ENCODE measurements at places on chromosomes 7 and 10. TPM values are rescaled to one million over a fixed set of nuclear protein-coding genes. Genes with fewer than 3 reads are reported as not detected.
A peak's percentile ranks its signal among the peaks of the same experiment; 100 is the strongest.

DNA sequence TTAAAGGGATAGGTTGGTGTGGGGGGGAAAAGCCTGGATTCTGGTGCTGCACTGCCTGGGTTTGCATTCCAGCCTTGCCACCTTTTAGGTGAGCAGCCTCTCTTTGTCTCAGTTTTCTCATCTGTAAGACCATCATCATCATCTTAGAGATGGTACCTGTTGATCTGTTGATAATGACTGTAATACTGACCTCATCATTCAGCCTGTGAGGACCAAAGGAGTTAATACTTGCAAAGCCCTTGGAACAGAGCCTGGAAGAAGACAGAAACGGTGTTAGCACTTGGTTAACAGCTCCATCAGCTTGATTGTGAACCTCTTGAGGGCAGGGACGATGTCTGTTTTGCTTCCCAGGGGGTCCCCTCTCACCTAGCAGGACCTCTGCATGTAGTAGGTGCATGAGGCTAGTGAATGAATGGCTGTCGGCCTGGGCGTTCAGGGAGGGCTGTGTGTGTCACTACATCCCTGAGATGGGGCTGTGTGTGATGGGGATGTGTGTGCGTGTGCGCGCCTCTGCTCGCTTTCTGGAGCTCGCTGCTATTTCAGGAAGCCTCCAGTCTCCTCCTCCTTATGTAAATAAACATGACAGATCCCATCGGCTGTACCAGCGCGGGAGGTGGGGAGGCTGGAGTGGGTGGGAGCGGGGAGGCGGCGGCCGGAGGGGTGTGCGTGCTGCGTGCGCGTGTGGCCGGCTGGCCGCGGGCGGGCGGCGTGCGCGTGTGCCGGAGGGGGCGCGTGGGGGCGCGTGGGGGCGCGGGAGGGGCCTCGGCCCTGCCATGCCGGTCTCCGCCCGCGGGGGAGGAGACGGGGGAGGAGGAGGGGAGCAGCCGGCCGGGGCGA is 61.2 kb downstream of the NEURL1 start:
- peaks cover 3% of the 10 kb centered on the region for H3K4me1 ChIP-seq
- no peak overlapping the region for H3K27ac ChIP-seq
- DNase-seq, result no peak

- peak overlapping the region; percentile 90 for H3K27ac ChIP-seq
- peaks cover 13% of the 10 kb centered on the region for H3K27me3 ChIP-seq
- no peak for DNase-seq
- no peaks in the 10 kb centered on the region for H3K36me3 ChIP-seq
- peaks cover 30% of the 10 kb centered on the region for H3K4me1 ChIP-seq
Observed at GRCh38 chr10:80133206-80133605, 676 bp downstream of the PLAC9 start.

GRCh38 chr7:72494807-72495206 is 82.7 kb upstream of the CALN1 start:
- no peaks in the 10 kb centered on the region for H3K4me1 ChIP-seq
- peaks cover 2% of the 10 kb centered on the region for H3K36me3 ChIP-seq
- no peak overlapping the region for H3K27ac ChIP-seq
- H3K4me3 ChIP-seq, result no peak overlapping the region
- peaks cover 35% of the 10 kb centered on the region for H3K27me3 ChIP-seq

Gene CLEC5A
- not detected for total RNA-seq

DNA sequence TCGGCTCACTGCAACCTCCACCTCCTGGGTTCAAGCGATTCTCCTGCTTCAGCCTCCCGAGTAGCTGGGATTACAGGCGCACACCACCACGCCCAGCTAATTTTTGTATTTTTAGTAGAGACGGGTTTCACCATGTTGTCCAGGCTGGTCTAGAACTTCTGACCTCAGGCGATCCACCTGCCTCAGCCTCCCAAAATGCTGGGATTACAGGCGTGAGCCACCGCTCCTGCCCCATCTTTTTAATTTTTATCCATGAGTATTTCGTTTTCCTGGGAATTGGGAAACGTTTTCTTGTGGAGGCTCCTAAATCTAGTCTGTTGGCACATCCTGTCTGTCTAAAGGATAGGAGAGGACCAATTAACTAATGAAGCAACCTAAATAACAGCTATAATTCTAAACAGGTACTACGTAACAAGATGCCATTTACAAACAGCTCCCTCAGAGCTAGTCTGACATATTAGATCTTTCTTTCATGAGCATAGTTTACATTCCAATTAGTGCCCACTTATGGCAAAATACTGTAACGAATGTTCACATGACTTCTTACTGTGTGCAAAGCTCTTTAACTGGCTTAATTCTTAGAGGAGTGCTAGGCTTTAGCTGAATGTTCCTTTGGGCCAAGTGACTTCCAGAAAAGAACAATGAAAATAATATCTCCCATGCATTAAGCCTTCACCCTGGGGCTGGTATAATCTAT is 151.0 kb upstream of the YAE1 start:
- peaks cover 7% of the 10 kb centered on the region for H3K27me3 ChIP-seq
- no peak overlapping the region for H3K27ac ChIP-seq
- DNase-seq, result no peak
